Left ventricle myocardium superior (tissue), 1 donor: ENCODE measurements at places on chromosomes 3 and 15.
A peak's percentile ranks its signal among the peaks of the same experiment; 100 is the strongest.

- peak; percentile 69 for DNase-seq
Observed at GRCh38 chr3:30426293-30426993, 180.0 kb upstream of the TGFBR2 start.

DNA sequence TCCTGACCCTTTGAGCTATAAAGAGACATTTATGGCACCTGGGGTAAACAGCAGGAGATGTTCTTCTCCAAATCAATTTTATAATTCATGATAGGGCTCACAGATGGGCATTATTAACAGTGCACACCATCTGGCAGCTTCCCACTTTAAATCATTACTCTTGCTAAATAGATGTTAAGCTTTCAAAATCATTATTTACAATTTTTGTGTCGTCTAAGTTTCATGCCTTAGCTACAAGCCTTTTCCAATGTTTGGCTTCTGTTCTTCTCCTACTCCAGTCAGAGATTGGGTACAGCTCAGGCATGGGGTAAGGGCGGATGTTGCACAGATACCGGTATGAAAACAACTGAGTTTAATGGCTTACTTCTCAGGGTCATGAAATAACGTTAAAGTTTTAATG, 120.9 kb upstream of the PFN2 start:
- no peak for DNase-seq

GRCh38 chr15:57215326-57215725, 161.0 kb upstream of the CGNL1 start:
- DNase-seq: no peak

GRCh38 chr3:43180694-43181093, 74.8 kb upstream of the POMGNT2 start:
- DNase-seq: no peak

DNA sequence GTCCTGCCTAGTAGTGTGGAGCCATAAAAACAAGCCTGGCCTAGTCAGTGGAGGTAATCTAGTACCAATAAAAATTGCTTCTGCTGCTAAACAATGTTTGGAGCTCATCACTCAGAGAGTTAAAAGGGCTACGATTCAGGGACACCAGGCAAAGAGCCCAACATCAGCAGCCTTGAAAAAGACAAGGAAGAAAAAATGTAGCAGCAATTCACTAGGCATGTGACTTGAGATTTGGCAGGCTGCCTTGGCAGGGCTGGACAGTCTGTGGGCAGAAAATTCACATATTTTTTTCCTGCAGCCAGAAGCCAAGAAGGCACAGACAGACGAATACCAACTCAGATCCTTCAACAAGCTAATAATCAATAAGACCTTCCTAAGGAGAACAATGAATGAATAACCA, 47.2 kb downstream of the IGSF11 start:
- DNase-seq: peak; percentile 69

- no peak for DNase-seq
Observed at GRCh38 chr3:67601919-67602608, 52.3 kb downstream of the SUCLG2 start.

DNA sequence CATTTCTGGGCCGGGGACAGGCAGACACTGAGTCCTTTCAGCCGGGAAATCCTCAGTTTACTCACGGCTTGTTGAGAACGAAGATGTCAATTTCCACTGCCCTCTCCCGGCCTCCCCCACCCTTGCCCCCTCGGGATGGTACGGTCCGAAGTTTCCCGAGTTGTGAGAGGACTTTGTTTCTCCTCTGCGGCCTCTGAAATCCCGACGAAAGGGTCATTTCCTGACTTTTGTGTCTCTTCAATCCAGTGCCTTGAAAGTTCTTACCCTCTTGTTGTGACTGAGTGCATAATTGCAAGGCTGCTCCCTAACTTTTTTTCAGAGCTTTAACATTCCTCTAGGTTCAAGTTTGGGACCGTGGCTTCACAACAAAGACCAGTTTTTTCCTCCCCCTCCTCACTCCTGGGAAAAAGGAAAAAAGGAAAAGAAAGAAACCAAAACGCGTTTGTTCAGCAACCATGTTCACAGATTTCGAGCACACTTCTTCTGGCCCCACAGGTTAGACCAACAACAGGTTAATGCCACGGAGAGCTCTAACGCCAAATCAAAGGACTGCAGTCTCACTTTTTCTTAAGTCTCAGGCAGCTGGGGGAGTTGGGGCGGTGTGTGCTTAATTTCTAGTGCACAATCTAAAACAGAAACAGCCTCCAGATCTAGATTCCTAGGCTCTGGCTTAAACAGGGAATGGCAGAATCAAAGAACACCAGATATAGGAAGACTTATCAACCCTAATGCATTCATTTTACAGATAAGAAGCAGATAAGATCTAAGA, 138.9 kb downstream of the TMCO5A start:
- no peak for DNase-seq

DNA sequence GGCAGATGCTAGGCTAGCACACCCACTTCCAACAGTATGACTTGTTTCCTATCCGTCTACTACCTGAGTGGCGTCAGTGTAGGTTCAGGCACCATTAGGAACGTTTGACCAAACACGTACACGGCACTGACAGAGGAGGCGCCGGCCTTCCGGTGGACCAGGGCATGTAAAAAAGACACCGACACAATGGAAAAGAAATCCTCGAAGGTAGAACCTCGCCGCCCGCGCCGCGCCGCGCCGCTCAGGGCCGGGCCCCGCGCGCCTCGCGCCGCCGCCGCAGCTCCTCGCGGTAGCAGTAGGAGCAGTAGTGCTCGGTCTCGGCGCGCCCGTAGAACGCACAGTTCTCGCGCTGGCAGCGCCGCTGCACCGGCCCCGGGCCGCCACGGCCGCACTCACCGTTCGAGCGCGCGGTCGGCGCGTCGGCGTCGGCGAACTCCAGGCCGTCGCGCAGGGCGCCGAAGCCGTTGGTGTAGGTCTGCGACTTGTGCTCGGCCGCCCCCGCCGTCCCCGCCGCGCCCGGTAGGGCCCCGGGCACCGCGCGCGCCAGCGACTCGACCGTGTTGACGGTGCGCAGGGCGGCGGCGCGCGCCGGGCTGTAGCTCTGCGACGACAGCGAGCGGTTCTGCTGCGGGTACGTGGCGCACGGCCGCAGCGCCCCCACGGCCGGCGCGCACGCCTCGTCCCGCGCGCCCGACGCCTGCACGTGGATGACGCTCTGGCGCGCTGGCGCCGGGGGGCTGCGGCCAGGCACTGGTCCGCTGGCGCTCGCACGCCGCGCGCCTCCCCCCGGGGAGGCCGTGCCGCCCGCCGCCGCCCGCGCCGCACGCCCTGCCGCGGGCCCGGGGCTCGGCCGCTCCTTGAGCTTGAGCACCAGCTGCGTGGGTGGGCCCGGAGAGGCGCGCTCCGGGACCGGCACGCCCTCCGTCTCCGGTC, 156.7 kb downstream of the KLF13 start:
- peak; percentile 44 for DNase-seq
